ENCODE measurements at places on chromosomes 1 and 21. TPM values are rescaled to one million over a fixed set of nuclear protein-coding genes. Genes with fewer than 3 reads are reported as not detected.

Gene RIMKLA
- 3.0 TPM for total RNA-seq

DNA sequence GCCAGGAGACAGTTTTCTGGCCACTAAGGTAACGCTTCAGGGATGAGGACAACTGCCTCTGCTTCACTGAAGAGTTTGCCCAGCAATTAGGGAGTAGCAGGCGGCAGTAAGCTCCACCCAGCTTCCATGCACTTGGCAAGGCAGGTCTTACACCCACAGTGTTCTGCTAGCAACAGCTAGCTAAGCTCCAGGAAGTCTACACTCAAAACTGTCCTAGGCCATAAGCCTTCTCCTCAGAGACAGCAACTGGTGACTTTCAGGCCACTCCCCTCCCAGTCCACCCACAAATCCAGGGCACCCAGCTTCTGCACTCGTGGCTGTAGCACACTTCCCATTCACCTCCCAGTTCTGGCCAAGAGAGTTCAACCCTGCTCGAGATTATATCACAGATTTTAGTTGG is 47.3 kb downstream of the KMO start:
- DNase-seq, result peak; percentile 21

- peak; percentile 72 for DNase-seq
These were observed 179.6 kb downstream of the DHRS3 start for GRCh38 chr1:12438349-12438924.

DNA sequence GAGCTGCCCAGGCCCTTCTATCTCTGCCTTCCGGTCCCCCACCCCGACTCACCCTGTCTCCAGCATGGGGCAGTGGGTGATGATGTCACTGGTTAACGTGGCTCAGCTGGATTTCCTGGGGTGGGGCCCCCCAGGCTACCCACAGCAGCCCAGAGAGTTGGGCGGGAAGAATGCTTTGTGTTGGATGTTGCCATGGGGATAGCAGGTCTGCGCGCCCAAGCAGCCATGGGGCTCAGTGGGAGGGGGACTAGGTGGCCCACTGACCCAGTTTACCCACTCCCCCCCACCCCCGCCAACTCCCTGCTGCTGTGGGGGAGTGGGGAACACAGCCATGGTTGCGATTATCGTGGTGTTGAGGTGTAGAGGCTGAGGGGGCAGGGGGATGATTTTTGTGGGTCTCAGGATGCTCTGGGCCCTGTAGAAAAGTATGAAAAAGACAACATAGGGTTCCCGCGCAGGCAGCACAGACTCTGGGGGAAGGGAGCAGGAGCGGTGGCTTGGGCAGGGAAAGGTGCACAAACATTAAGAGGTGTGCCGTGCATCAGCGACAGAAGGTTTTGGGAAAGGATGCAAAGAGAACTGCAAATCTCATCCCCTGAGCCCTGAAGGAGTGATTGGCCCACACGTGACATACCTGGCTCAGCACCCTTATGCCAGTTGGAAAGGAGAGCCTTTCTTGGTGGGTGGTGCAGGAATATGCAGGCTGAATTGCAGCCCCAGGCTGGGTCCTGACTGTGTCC is 8.5 kb downstream of the CELSR2 start:
- no peak for DNase-seq

DNA sequence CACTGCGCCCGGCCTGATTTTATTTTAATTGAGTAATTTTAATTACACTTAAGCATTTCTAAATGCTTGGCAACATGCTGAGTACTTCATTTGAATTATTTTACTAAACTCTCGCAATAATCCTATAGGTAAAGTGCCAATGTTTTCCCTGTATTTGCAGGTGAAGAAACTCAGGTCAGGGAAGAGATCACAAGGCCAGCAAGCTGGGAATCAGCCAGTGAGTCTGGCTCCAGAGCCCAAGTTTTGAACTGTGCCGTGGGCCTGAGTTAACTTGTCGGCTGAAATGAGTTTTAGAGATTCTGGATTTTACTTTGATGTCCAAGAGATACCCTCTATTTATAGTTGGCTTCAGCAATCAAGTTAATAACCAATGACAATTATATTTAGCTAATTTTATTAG is 141.4 kb downstream of the CNIH3 start:
- DNase-seq, result no peak

DNA sequence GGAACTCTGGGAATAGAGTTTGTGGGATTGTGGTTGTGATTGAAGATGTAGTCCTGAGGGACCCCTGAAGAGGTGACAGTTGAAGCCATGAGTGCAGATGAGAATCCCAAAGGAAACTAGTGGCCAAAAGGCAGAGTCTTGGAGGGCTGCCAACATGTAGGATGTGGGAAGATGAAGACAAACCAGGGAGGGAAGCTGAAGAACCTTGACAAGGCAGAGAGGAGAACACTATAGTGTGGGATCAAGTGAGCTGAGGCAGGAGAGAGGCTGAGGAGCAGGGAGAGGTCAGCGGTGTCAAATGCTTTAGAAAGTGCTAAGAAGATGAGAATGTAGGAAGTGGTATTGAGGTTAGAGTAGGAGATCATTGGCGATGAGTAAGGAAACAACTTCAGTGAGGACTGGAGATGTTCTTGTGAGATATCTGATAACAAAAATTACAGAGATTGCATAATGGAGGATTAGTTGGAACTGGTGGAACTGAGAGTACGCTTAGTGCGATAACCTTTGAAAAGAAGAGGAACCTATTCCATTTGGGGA is 88.5 kb upstream of the VCAM1 start:
- DNase-seq, result no peak

GRCh38 chr1:97610748-97611147 is 310.1 kb downstream of the DPYD start:
- DNase-seq, result no peak

GRCh38 chr1:160078512-160079195 is 2.7 kb upstream of the KCNJ9 start:
- DNase-seq, result peak; percentile 84
